ENCODE measurements at places on chromosomes 7 and 10.

DNA sequence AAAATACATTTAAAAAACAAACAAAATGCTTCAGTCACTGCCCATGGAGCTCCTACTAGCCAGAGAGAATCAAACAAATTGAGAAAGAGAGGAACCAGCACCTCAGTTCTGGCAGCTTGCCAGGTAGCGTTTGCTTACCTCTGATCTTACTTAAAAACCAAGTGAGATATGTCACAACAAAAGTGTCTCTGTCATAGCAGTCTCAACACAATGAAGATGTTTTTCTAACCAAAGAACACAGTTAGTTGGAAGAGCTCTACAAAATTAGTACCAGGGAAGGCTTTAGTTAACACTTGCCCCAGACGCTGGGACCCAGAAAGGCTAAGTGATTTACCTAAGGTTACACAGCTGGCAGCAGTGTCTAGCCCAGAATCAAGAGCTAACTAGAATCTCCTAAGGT is 3.4 kb downstream of the DOCK4 start:
- no peak for DNase-seq

- no peak for DNase-seq
Observed at GRCh38 chr10:128049226-128050120, 76.8 kb downstream of the MKI67 start.

DNA sequence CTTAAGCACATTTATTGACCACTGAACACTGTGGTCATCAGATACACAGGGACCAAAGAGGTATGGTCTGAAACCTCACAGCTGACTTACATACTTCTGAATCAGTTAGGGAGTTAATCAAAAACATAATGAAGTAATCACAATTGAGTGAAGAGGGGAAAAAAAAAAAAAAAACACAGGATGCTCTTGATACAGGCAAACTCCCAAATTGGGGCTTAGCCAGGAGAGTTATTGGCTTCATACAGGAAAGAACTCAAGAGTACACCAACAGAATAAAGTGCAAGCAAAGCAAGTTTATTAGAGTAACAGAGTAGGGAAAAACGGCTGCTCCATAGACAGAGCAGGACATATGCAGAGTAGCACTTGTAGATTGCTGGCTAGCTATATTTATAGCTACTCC is 917.0 kb downstream of the CNTNAP2 start:
- no peak for DNase-seq

- no peak for DNase-seq
Observed at GRCh38 chr7:135791543-135792362, 43.1 kb upstream of the FAM180A start.

DNA sequence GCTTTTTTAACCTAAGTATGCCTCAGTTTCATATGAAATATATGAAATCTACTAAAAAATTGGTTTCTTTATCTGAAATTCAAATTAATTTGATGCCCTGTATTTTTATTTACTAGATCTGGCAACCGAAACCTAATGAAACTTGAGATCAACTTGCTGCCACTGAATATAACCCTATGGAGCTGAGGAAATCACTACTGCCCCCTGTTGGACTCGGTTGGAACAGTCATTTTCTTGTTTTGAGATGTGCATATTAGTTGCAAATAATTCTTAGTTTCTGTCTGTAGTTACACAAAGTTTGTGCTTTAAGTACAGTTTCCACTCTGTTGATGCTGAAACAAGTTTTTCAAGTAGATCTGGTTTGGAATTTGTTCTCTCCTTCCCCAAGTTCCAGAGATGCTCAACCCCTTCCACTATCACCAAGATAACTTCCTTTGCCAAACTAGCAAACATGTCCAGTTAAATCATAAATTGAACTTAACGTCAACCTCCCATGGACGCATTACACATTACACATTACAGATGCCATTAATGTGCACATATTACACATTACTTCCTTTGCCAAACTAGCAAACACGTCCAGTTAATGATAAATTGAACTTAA is 22.2 kb upstream of the EXOC4 start:
- peak; percentile 38 for DNase-seq

DNA sequence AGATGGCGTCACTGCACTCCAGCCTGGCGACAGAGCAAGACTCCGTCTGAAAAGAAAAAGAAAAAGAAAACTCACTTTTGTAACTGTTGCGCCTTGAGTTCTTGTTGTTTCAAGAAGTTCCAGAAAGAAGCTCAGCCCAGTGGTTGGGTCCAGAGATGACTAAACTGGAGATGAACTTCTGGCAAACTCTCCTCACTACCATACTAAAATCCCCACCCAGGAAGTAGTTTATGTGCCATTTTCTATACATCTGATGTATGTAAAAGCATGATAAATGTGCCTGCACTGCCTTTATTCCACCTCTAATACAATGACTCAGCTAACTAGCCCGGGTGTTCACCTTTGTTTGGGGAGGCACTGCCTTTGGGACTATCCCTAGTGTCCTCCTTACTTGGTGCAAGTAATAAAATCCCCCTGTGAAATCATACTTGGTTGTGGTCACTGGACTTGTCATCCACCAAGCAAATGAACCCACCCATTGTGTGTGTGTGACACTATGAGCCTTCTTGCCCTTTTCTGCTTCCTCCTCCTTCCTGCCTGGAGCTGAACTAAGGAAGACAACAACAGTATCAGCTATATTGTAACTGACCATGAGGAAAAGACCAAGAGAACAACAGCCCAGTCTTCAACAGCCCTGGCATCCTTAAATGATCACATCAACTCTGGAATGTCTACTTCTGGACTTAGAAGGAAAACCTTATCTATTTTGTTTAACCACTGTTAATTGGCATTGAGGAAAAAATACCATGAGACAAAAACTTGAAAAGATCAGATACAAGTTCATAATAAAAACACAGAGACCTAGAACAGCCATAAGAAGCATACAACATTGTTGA is 33.6 kb downstream of the JMJD1C start:
- no peak for DNase-seq

DNA sequence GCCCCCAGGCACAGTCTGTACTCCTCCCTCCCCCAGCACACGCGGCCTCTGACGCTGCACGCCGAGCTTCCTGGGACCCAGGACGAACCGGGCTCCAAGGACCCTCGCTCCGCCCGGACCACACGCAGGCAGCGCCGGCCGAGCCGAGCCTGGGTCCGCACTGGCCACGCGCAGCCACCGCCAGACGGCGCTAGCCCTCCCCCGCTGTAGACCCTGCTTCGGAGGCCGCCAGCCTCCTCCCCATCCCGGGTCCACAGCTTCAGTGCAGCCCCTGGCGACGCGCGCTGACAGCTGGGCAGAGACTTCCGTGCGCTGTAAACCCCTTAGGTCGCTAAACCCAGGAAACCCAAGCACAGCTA is 936 bp upstream of the TCERG1L start:
- DNase-seq: no peak
